ENCODE measurements at places on chromosomes 3 and 15.

GRCh38 chr3:168467115-168467714 lies 371.5 kb upstream of the GOLIM4 start:
- no peak for DNase-seq

- DNase-seq = no peak
These were observed 105.1 kb downstream of the MECOM start for GRCh38 chr3:169558371-169558770.

DNA sequence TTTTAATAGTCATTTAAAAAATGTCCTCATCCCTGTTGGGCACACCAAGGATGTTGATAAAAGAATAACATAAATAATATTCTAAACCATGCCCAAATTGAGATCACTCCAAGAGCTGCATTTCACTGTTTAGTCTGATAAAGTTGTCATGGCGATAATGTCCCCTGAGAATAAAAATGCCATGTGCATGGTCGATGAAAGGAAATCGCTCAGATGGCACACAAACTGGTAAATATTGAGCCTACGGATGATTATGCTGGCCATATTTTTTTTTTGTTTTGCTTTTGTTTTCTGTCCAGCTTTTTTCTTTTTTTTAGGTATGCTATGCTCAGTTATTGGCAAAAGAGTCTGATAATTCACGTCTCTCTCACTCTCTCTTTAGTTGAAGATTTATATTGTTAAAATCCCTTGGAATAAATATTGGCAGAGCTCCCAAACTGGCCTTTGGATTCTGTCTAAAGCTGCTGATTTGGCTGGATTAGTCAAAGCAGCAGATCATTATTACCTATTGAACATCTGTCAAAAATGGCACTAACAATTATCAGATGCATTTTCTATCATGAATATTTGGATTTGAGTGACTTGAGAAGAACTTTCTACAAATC lies 643.8 kb downstream of the SQOR start:
- no peak for DNase-seq

GRCh38 chr3:58102976-58103451 lies 94.8 kb downstream of the FLNB start:
- DNase-seq = no peak

DNA sequence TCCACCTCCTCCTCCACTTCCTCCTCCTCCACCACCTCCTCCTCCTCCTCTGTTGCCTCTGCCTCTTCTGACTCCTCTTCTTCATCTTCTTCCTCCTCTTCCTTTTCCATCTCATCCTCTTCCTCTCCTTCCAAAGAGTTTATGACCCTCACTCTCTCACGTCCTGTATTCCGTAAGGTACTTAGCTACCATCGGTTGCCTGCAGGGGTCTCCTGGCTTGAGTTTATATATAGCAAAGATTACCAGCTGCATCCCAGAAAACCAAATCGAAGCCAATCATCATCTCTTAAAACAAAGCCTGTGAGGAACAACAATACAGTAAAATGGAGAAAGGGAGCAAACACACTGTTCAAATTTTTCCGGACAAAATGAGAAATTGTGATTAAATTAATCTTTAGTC lies 317.4 kb downstream of the C3orf38 start:
- no peak for DNase-seq

- no peak for DNase-seq
These were observed 64.3 kb downstream of the CHL1 start for GRCh38 chr3:260898-261297.

- no peak for DNase-seq
These were observed 82.8 kb upstream of the HES1 start for GRCh38 chr3:194053136-194053535.
